ENCODE measurements at places on chromosomes 3 and 15.

GRCh38 chr15:74782259-74783071, 585 bp downstream of the CSK start:
- DNase-seq: no peak

- DNase-seq: no peak
Observed at GRCh38 chr3:111967068-111967467, 11.8 kb upstream of the ABHD10 start.

DNA sequence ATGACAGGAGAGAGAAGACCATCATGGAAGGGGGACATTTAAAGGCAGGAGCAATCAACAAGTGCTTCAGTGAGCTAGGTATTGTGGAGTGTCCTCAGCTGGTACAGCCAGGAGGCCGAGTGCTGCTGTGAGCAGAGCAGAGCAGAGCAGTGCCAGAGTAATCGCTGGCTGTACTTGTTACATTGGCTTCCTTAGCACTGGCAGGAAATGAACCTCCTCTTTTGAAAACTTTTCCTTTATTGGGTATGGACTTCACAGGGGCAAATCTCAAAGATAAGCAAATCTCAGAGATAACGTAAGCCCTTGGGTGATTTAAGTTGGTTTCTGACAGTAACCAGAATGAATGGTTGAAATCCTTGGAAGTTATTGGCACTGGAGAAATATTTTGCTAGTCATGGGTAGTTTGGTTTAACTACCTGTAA, 2.1 kb downstream of the SH3GL3 start:
- DNase-seq: no peak

- DNase-seq: no peak
Observed at GRCh38 chr3:197737749-197738462, 1.2 kb upstream of the RUBCN start.

GRCh38 chr3:61060411-61060861, 190.8 kb downstream of the FHIT start:
- no peak for DNase-seq

GRCh38 chr3:50210176-50210509, 5.1 kb downstream of the SLC38A3 start:
- DNase-seq: no peak

- no peak for DNase-seq
Observed at GRCh38 chr15:36407647-36408046, 171.8 kb upstream of the CDIN1 start.

DNA sequence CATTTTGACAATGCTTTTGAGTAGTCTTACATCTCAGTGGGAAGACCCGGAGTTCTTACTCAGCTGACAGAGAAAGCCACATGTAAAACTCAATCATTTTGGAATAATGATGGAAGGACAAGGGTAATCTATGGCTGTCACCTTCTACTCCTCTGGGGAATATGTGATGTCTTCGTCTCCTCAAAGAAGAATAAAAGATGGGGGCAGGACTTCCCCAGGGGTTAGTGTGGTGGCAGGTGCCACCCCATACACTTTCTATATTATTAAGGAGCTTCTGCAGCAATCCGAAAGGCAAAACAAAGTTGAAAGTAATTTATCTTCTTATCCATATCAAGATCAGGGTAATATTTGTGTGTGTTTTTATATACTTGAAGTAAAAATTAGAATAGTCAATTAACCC, 180.4 kb upstream of the TOPAZ1 start:
- DNase-seq: no peak

DNA sequence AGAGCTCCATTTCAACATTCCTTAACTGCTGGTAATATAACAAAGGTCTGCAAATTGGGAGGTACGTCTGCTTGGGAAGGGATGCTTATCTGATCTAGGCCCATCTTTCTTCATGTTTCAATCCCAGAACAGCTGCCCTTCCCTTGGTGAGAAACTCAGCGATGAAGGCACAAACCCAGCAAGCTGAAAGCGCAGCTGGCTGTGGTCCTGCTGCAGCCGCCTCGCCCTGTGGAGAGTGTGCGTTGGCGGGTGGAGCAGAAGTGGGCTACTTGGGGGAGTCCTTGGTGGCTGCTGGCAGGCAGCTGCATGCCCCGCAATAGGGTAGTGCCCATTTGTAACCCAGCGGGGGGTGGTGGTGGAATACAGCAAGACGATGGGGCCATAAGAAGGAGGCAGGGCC, 160.6 kb upstream of the WNT5A start:
- peak; percentile 35 for DNase-seq

GRCh38 chr3:63951492-63952247, 39.5 kb upstream of the SCAANT1 start:
- no peak for DNase-seq

GRCh38 chr3:105093371-105094252, 273.1 kb upstream of the ALCAM start:
- no peak for DNase-seq

GRCh38 chr3:76367281-76367680, 581.9 kb upstream of the ZNF717 start:
- DNase-seq: no peak

DNA sequence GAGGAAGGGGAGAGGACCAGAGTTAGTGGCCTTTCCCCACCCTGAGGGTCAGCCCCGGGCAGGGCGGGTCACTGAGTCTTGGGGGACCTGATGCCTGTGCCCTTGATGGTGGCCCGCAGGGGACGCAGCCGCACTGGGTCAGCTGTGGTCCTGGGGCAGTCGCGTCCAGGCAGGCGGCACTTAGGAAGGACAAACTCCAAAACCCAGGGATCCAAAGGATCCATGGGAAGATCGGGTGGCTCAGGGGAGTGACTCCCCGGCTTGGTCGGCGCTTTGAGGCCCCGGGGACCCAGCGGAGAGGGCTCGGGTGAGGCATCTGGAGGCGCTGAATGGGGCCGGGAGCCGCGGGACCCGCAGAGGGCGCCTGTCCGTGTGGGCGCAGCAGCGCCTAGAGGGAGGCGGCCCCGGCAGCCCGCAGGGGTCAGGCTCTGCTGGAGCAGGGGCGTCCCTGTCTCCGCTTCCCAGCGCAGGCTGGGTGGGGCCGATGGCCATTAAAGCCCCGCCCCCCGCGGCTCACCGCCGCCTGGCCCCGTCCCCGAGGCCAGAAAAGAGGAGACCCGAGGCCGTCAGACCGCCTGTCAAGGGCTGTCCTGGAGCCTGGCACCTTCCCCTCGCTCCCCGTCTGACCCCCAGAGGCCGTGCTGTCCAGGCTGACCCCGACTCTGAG, 17.5 kb downstream of the CIDEC start:
- peak; percentile 61 for DNase-seq

- DNase-seq: no peak
Observed at GRCh38 chr3:182115328-182116015, 403.7 kb downstream of the SOX2 start.

DNA sequence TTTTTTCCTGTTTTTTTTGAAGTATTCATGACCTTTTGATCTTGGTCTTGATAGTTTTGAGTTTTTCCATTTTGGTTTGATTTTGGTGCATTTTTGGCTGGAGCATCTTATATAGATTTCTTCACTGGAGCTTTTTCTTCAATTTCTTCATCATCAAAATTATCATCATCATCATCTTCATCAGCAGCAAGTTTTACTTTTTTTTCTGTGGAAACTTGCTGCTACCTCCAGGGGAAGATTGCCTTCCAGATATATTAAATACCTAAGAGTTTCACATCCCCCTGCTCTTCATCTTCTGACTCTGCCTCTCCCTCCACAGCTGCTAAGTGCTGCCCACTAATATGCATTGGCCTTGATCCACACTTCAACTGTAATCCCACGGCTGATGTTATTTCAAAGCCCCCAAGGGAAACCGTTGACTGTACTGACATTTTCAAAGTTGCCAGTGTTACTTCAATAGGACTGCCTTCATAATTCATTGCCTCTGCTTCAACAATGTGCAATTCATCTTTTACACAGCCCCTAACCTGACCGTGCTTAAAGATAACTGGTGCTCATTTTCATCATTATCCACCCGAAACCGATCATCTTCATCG, 151.7 kb downstream of the NR1D2 start:
- no peak for DNase-seq

DNA sequence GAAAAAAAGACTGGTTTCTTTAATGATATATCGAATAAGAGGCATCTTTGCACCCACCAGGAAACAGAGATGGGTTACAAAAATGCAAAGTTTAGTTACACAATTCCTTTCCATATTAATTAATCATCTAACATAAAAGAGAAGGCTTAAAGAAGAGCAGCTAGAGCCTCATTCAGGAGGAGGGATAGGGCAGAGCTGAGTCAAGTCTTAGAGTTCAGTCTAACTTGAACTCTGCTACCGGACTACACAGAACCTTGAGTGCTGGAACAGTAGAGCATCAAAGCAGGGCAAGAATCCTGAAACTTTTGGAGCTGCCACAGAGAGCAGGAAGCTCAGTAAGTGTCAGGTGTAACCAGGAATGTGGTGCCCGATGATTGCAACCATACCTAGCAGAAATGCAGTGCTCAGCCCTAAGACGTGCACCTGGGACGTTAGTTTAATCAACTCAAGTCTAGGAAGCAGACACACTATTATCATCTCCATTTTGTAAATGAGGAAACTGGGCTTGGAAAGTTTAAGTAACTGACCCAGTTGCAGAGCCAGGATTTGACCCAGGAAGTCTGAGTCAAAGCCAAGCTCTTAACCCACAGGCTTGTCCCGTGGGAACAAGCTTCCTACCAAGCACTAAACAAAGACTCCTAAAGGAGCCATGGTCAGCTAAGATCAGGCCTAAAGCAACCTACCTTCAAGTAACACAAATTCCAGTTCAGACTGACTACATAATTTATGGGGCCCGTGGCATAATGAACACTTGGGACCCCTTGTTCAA, 187.4 kb downstream of the FOXP1 start:
- DNase-seq: no peak

GRCh38 chr3:42133500-42134298, 42.5 kb downstream of the TRAK1 start:
- DNase-seq: no peak

- no peak for DNase-seq
Observed at GRCh38 chr15:39211108-39211979, 369.5 kb upstream of the THBS1 start.

DNA sequence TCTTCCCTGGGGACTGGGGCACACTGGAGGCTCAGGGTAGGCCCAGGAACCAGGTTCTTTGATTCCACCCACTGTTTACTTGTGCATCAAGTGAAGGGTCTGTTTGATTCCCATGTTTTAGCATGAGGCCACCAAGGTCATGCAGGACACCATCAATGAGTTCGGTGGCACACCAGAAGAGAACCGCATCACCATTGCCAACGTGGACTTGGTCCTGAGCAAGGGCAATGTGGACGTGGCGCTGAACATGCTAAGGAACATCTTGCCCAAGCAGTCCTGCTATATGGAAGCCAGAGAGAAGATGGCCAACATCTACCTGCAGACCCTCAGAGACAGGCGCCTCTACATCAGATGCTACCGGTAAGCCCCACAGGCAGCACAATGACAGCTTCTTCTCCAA, 21.5 kb downstream of the TTC21A start:
- no peak for DNase-seq

GRCh38 chr3:172658344-172659245, 52.3 kb downstream of the NCEH1 start:
- no peak for DNase-seq

DNA sequence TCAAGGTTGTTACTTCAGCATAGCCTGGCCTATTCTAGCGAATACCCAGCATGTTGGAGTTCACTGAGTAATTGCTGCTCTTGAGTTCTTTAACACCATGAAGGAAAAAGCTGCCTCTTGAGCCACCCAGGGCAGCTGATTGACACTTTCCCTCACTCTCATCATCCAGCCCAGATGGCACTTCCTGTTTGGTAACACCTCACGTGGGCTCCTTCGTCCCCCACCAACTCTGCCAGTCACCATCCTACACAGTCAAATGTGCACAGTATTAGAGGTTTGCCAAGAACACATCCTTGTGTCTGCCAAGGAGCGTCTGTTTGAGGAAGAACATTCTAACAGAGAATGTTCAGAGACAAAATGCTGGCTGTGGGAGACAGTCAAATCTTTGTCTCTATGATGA, 266.3 kb downstream of the RPLP1 start:
- no peak for DNase-seq

- DNase-seq: no peak
Observed at GRCh38 chr3:188335656-188336055, 181.7 kb downstream of the LPP start.

DNA sequence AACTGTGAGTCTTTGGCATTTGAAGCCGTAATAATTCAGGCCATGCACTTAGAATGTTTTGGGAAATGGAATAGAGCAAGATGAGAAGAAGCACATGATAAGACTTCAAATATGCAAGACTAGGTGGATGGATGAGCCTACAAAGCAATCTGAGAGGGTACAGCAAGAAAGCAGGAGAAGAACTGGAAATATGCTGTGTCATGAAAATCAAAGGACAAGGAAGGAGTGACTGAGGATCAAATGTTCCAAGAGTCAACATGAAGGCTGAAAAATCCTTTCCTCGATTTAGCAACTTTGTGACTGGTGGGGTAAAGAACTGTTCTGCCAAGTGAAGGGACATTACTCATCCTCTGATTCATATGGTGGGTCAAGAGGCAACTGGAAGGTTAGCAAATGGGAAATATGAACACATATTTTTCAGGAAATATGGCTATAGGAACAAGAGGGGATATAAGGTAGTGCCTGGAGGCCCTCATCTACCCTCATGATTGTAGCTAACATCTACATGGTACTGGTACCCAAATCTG, 803.7 kb upstream of the ARRDC4 start:
- no peak for DNase-seq

DNA sequence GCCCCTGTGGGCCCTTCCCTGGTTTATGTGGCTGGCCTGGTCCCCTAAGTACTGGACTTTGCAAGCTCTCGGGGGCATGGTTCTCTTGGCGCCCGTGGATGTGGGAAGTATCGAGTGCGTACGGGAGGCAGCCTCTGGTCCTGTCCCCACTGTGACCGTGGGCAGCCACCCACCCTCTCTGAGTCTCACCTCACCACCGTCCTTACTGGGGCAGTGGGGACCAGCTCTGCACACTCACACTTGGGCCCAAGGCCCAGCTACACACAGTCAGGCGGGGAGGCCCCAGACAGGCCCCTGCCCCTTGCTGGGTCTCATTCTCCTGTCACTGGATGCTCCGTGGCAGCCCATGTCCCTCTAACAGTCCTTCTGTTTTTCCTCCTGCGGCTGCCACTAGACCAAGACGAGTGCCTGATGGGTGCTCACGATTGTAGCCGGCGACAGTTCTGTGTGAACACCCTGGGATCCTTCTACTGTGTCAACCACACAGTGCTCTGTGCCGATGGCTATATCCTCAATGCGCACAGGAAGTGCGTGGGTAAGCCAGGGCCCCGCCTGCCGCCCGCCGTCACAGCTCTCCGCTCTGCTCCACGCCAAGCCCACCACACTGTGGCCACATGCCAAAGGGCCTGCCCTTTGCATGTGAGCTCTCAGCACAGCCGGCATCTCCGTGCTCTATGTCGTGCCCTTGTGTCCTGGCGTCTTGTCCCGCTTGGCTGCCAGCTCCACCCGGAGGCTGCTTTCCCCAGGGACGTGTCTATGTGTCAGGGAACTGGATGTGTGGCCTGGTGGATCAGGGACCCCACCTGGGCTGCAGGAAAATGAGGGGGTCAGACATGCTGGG, 72.7 kb downstream of the FBLN2 start:
- no peak for DNase-seq

- DNase-seq: no peak
Observed at GRCh38 chr3:107242579-107242978, 134.7 kb upstream of the CCDC54 start.

DNA sequence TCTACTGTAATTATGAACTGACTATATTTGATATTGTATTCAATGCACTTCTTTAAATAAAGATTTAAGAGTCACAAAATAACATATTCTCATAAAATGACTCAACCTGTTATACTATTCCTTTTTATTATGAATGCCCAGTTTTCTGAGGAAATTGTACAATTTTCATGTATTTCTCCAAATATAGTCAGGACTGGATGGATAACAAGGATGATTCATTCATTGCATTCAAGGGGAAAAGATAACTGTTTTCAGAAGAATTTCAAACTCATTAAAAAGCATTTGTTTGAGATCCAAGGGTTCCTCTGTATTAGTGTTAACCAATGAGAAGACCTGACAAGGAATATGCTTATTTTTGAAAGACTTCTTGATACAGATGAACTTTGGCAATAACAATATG, 163.7 kb downstream of the MEIS2 start:
- DNase-seq: no peak
